Endothelial cell (in vitro differentiated cells): ENCODE measurements at places on chromosomes 12 and 14. TPM values are rescaled to one million over a fixed set of nuclear protein-coding genes. Genes with fewer than 3 reads are reported as not detected.
A peak's percentile ranks its signal among the peaks of the same experiment; 100 is the strongest.

- H3K4me1 ChIP-seq = no peaks in the 10 kb centered on the region
- no peak overlapping the region for H3K27ac ChIP-seq
- no peaks in the 10 kb centered on the region for H3K27me3 ChIP-seq
- H3K36me3 ChIP-seq = no peaks in the 10 kb centered on the region
Measured at GRCh38 chr12:14921218-14921617, 17.1 kb downstream of the ERP27 start.

The SPATS2 gene
- 37.3 TPM for total RNA-seq

DNA sequence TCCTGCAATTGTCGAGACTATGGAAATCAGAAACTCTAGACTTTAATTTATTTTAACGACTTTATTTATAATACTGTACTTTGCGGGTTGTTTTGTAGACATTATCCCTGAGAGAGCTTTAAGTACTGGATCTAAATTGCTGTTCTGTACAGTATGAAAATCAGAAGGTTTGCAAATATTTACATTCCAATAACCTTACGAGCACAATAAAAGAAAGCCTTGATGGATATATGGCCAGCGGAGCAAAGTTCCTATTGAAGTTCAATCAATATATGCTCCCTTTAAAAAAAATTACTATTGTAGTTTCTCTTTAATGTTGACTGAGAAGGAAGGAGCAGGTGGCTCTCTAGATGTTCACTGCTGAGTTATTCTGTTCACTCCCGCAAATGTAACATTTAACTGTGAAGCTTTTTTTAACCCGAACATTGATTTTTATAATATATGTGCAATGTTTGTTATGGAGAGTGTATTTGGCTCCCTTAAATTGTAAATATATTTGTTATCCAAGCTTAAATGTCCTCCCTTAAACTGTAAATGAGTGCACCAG, 235.3 kb downstream of the PLCZ1 start:
- no peaks in the 10 kb centered on the region for H3K36me3 ChIP-seq
- no peak overlapping the region for H3K4me3 ChIP-seq
- H3K27ac ChIP-seq = no peak overlapping the region
- no peaks in the 10 kb centered on the region for H3K27me3 ChIP-seq
- no peaks in the 10 kb centered on the region for H3K4me1 ChIP-seq
- DNase-seq = no peak

DNA sequence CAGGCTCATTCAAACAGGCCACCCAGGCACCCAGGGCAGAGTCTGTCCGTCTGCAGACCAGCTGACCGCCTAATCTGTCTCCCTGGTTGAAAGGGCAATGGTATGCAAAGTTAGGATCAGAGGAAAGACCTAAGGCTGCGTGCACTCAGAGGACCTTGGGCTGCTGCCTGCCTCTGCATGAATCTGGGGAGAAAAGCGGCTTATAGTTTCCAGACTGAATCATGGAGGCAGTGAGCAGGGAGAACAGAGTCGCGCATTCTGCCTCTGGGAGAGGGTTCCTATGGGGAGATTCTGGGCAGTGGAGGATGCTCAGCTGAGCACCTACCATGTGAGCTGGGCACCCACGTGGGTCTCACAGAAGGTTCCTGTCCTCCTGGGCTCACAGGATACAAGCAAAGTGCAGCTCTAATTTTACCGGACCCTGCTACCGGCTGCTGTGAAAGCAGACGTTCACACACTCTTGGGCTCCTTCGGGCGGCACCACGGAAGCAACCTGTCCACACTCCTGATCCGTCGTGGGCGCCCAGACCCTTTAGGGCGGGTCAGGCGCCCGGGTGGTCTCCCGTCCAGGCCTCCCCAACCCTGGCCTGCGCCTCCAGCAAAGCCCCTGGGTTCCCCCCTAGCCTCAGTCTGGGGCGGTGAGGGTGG, 772 bp downstream of the SCARB1 start:
- peaks cover 17% of the 10 kb centered on the region for H3K4me1 ChIP-seq
- peaks cover 23% of the 10 kb centered on the region for H3K27me3 ChIP-seq
- peak overlapping the region; percentile 74 for H3K4me3 ChIP-seq
- H3K27ac ChIP-seq = peak overlapping the region; percentile 67
- H3K36me3 ChIP-seq = no peaks in the 10 kb centered on the region

DNA sequence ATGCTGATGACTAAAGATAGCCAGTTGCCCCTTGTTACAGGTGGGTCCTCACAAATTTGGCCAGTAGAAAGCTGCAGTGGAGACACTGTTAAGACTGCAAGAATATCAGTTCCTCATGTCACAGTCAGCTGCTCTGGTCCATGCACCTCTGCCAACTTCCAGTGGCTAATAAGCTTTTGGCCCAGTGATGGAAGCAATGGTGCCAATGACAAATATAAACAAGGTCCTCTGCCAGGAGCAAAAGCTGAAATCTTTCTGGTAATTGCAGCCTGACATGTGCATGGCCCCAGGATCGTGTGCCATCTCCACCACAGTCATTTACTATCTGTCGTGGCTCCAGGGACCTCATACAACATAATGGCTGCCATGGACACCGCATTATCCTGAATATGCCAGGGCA, 85.4 kb upstream of the TMEM260 start:
- no peak overlapping the region for H3K4me3 ChIP-seq
- no peak for DNase-seq

The PPFIA2 gene
- not detected for total RNA-seq

DNA sequence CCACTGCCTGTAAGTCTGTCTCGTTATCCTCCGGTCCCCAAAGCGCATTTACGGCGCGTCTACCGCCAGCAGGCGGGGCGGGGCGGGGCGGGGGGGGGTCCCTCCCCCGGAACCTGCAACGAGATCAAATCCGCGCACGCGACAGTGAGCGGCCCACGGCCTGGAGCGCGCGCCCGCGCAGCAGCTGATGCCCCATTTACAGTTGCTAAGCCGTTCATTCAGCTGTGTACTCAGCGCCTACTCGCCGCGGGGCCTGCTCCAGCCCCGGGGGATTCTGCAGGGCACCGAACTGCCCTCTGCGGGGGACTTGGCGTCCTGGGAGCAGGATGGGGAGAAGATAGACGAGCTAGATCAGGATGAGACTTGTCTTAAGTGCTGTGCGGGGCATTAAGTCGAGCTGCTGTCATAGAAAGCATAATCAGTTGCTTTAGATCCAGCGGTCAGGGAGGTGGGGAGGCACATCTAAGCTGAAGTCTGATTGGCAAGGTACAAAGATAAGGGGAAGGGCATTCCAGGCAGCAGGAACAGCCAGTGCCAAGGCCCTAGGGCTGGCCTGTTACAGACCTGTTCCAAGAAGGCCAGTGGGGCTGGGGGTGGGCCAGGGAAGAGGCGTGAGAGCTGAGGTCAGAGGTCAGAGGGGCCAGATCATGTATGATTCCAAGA, 1.4 kb upstream of the CCDC85C start:
- H3K36me3 ChIP-seq = peaks cover 9% of the 10 kb centered on the region
- H3K27ac ChIP-seq = peak overlapping the region; percentile 13
- peaks cover 15% of the 10 kb centered on the region for H3K27me3 ChIP-seq

The KRT74 gene
- not detected for total RNA-seq

- H3K4me3 ChIP-seq = no peak overlapping the region
- peak; percentile 93 for DNase-seq
- no peaks in the 10 kb centered on the region for H3K4me1 ChIP-seq
- peaks cover 3% of the 10 kb centered on the region for H3K36me3 ChIP-seq
- peaks cover 6% of the 10 kb centered on the region for H3K27me3 ChIP-seq
- no peak overlapping the region for H3K27ac ChIP-seq
Measured at GRCh38 chr12:2853626-2854025, 3.2 kb downstream of the TEX52 start.

- H3K36me3 ChIP-seq = no peaks in the 10 kb centered on the region
- H3K4me1 ChIP-seq = no peaks in the 10 kb centered on the region
- H3K4me3 ChIP-seq = no peak overlapping the region
- no peak overlapping the region for H3K27ac ChIP-seq
- H3K27me3 ChIP-seq = peaks cover 3% of the 10 kb centered on the region
- no peak for DNase-seq
Measured at GRCh38 chr12:5489760-5490406, 58.0 kb downstream of the NTF3 start.

The OTUB2 gene
- total RNA-seq = 2.3 TPM

The ANKRD33 gene
- 0.31 TPM for total RNA-seq

DNA sequence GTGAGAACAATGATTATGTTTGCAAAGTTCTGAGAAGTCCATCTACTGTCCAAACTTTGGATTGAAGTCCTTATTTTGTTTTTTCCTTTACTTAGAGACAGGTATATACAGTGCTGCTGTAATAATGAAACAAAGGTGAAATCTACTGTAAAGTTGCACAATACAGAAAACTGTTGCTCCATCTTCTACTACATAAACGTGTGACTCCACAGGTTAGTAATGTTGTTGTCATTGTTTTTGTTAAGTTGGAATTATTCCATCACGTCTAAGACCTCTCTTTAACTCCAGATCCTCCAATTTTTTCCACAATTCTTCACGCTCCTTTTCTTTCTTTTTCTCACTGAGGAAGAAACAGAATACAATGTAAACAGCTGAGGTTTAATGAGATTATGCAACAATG, 57.0 kb upstream of the GPHB5 start:
- H3K27me3 ChIP-seq = no peaks in the 10 kb centered on the region
- no peak overlapping the region for H3K4me3 ChIP-seq
- no peaks in the 10 kb centered on the region for H3K4me1 ChIP-seq
- H3K36me3 ChIP-seq = peaks cover 11% of the 10 kb centered on the region

The RGS6 gene
- 15.7 TPM for total RNA-seq

The SSPN gene
- 2.7 TPM for total RNA-seq

The RBP5 gene
- 1.0 TPM for total RNA-seq

The CKAP4 gene
- total RNA-seq = 76.7 TPM

The HHIPL1 gene
- total RNA-seq = 15.1 TPM

DNA sequence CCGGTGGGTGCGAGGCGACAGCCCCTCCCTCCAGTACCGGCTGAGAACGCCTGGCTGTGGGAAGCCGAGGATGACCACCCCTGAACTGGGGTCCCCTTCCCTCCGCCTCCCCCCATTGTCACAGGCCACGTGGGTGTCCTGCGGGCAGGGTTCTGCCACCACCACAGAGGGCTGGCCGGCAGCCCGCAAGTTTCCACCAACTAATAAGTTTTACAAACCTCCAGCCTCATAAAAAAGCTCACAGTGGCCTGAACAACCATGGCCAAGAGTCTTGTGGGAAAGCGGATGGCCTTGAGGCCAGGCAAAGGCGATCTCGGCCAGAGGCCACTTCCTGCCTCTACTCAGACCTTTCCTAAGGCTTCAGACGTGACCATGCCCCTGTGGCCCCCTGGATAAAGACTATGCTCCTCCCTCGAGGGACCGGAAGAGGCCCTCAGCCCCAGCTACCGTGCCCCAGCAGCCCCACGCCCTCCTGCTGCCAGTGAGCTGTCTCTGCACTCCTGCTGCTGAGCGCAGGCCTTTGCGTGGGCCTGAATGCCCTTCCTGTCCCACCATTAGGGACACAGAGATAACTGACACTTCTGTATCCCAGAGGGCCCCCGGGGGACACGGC, 46.1 kb upstream of the DLK1 start:
- H3K27me3 ChIP-seq = peaks cover 4% of the 10 kb centered on the region
- no peak overlapping the region for H3K4me3 ChIP-seq
- H3K27ac ChIP-seq = no peak overlapping the region
- no peaks in the 10 kb centered on the region for H3K36me3 ChIP-seq
- no peak for DNase-seq
- peaks cover 21% of the 10 kb centered on the region for H3K4me1 ChIP-seq

The FBLN5 gene
- total RNA-seq = 0.26 TPM

- no peak overlapping the region for H3K27ac ChIP-seq
- H3K4me3 ChIP-seq = no peak overlapping the region
- no peaks in the 10 kb centered on the region for H3K27me3 ChIP-seq
- DNase-seq = peak; percentile 73
Measured at GRCh38 chr12:67025543-67026114, 243.5 kb upstream of the CAND1 start.

GRCh38 chr12:115968211-115968610, 309.3 kb downstream of the MED13L start:
- peaks cover 9% of the 10 kb centered on the region for H3K4me1 ChIP-seq
- H3K27me3 ChIP-seq = peaks cover 4% of the 10 kb centered on the region
- no peak for DNase-seq
- H3K4me3 ChIP-seq = no peak overlapping the region

GRCh38 chr12:14769969-14770495, 33.2 kb downstream of the WBP11 start:
- peak overlapping the region; percentile 98 for H3K4me3 ChIP-seq
- H3K36me3 ChIP-seq = peaks cover 5% of the 10 kb centered on the region
- peak overlapping the region; percentile 92 for H3K27ac ChIP-seq
- peaks cover 25% of the 10 kb centered on the region for H3K27me3 ChIP-seq
- peaks cover 15% of the 10 kb centered on the region for H3K4me1 ChIP-seq

GRCh38 chr12:122840580-122841513, 5.6 kb downstream of the HIP1R start:
- no peak overlapping the region for H3K4me3 ChIP-seq
- peaks cover 36% of the 10 kb centered on the region for H3K36me3 ChIP-seq
- no peak for DNase-seq

DNA sequence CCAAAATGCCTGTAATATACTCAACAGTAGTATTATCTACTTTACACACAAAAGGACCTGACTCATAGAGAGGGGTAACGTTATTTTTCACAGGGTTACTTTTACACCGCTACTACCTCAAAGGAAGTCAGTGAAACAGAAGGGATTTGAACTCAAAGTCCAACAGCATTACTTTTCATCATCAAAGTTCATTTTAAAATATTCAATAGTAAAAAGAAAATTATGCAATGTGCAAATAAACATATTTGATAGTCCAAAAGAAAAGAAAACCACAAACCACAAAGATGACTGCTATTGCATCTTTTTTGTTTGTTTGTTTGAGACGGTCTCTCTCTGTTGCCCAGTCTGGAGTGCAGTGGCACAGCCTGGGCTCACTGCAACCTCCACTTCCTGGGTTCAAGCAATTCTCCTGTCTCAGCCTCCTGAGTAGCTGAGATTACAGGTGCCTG, 15.5 kb downstream of the KIF21A start:
- H3K4me3 ChIP-seq = no peak overlapping the region
- H3K27me3 ChIP-seq = no peaks in the 10 kb centered on the region
- no peak overlapping the region for H3K27ac ChIP-seq
- no peaks in the 10 kb centered on the region for H3K4me1 ChIP-seq

GRCh38 chr14:104794099-104794498, 1.4 kb downstream of the AKT1 start:
- no peak overlapping the region for H3K27ac ChIP-seq
- H3K36me3 ChIP-seq = peaks cover 9% of the 10 kb centered on the region
- no peak for DNase-seq
- H3K4me3 ChIP-seq = peak overlapping the region; percentile 93
- peaks cover 21% of the 10 kb centered on the region for H3K4me1 ChIP-seq

- H3K27ac ChIP-seq = no peak overlapping the region
Measured at GRCh38 chr14:56826214-56826613, 15.9 kb upstream of the OTX2 start.

- DNase-seq = no peak
- no peak overlapping the region for H3K27ac ChIP-seq
- H3K4me3 ChIP-seq = no peak overlapping the region
- H3K36me3 ChIP-seq = no peaks in the 10 kb centered on the region
- H3K27me3 ChIP-seq = no peaks in the 10 kb centered on the region
Measured at GRCh38 chr14:31229638-31230572, 22.3 kb upstream of the HECTD1 start.
